AML-193 (cell line): ENCODE measurements at places on chromosomes 2 and 18.

DNA sequence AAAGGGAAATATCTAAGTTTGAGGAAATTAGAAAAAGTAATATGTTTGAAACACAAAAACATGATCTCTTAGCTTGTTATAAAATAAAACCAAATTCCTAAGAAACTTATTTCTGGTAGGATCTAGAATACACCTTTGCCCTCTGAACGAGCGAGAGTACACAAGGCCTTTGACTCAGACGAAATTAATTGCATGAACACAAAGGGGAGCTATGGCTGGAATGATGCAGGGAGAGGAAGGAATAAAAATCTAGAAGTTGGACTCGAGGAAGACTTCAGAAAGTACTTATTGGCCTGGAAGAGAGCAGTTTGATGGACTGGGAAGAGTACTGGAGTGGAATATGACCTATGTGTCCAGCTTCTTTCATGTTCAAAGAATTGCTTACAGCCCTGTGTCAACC, 927 bp upstream of the CRYGD start:
- no peak for DNase-seq

DNA sequence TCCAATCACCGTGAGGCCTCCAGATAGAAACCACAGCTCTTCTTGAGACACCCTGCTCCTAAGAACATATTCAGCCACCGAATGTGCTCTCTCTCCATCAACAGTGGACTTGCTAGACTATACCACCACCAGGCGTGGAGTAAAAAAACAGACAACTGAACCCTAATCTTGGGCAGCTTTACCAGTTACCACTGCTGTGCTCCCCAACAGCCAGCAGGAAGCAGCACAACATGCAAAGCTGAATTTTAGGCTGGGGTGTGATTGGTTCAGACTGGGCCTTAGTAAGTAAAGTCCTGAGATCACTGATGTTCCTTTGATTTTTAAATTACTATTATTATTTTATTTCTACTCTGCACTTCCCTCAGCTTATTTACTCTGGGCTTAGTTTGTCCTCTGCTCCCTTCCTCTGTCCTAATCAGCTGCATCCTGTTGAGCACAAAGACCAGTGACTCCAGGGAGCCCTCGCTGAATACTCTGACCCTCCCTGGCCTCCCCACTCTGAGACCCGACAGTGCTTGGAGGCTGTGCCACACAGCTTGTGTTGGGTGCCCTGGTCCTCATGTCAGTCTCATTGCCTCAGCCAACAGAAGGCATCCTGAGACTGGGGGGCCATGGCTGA, 21.9 kb downstream of the MRPL35 start:
- no peak for DNase-seq

GRCh38 chr2:235511187-235511661, 17.4 kb downstream of the AGAP1 start:
- DNase-seq: no peak

- no peak for DNase-seq
These were observed 216.4 kb upstream of the OSR1 start for GRCh38 chr2:19574778-19575260.

GRCh38 chr2:105840933-105841332, 96.2 kb downstream of the NCK2 start:
- no peak for DNase-seq

- DNase-seq: no peak
These were observed 76.0 kb upstream of the SMAD7 start for GRCh38 chr18:49026501-49027373.

- DNase-seq: no peak
These were observed 145.9 kb upstream of the COPS8 start for GRCh38 chr2:236939721-236940231.

DNA sequence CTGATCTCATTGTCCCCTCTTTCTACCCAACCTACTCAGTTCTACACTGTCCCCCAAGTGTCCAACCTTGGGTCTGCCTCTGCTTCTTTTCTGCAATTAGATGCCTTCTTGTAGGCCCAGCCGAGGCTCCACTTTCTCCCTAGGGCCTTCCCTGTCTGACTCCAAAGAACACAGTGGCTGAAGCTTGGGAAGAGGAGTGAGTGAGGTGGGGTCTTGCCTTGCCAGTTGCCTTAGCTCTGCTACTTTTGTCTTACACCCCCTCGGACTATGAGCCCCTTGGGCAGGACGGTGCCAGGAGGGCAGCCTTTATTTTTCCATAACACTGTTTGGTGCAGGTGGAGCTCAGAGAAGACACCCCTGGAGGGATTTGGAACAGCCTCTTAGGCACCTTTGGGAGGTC, 345.1 kb downstream of the CYP26B1 start:
- no peak for DNase-seq

GRCh38 chr2:238699307-238700116, 148.4 kb upstream of the TWIST2 start:
- DNase-seq: no peak

- no peak for DNase-seq
These were observed 67.4 kb downstream of the KLHL29 start for GRCh38 chr2:23452372-23452771.

- DNase-seq: no peak
These were observed 3.9 kb downstream of the INPP4A start for GRCh38 chr2:98448441-98449145.

GRCh38 chr2:211900000-211900399, 638.6 kb downstream of the ERBB4 start:
- no peak for DNase-seq

DNA sequence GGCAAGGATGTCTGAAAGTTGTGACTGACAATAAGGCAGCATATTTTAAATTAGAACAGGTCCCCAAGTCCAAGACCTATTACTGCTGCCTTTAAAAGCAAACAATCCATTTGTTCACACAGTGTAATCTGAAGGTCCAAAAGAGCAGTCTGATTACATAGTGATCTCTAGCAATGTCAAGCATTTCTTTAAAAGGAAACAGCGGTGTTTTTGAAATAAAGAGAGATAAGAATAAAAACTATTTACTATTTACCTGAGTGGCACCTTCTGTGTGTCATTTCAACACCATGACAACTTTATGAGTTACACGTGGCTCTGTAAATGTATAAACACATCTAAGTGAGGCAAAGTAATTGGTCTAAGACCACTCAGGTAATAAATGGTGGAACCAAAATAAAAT, 1009.9 kb upstream of the CNTNAP5 start:
- DNase-seq: no peak

- DNase-seq: no peak
These were observed 99.5 kb upstream of the GATA6 start for GRCh38 chr18:22069916-22070315.
